ENCODE measurements at places on chromosomes 12 and 14.

GRCh38 chr12:57993030-57993429 is 51.7 kb downstream of the ATP23 start:
- no peak for DNase-seq

DNA sequence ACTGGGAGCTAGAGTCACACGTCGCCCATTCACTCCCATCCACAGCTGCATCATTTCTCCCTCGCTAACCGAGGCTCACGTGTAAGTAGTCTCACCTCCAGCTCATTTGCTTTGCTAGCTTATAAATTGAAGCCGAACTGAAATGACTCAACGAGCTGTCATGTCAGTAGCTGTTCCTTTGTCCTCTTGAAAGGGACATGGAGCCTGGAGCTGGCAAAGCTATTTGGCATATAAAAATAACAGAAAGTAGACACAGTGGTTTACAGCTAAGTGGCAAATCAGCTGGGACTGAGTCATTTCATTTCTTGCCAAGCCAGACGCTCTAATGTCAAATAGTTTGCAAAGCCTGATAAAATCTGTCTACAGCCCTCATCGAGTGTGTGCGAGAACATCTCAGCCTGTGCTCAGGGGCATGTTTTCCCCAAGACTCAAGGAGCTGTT is 114.4 kb upstream of the TMEM233 start:
- DNase-seq = no peak

- DNase-seq = no peak
Measured at GRCh38 chr14:59271734-59272133, 83.3 kb downstream of the DAAM1 start.

- no peak for DNase-seq
Measured at GRCh38 chr14:37179896-37180502, 7.6 kb upstream of the SLC25A21 start.

DNA sequence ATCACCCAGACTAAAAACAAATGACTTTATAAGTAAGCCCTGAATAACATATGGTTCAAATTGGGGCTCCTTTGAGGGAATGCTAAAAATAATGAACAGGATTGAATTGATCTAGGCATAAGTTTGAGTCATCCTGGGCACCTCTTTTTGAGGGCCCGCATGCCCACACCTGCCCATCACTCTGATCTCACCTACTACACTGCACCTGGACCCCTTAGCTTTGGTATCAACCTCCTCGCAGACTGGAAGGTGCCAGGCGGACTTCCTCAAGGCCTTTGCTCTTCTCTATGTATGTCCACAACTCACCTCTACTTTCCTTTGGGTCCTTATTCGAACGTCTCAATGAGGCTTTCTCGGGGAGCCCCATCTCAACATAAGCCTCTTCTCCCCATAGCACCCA is 17.2 kb downstream of the NTN4 start:
- no peak for DNase-seq

DNA sequence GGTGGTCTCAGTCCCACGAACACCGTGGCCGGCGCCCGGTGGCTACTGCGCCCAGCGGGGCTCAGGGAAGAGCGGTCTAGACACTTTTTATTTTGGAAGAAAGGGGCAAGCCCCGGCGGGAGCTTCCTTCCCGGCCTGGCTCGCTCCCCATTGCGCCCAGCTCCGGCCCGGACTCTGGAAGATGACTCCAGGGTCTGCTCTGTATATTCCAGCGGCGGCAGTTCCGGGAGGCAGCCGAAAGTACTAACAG is 225.1 kb upstream of the CRY1 start:
- DNase-seq = no peak

DNA sequence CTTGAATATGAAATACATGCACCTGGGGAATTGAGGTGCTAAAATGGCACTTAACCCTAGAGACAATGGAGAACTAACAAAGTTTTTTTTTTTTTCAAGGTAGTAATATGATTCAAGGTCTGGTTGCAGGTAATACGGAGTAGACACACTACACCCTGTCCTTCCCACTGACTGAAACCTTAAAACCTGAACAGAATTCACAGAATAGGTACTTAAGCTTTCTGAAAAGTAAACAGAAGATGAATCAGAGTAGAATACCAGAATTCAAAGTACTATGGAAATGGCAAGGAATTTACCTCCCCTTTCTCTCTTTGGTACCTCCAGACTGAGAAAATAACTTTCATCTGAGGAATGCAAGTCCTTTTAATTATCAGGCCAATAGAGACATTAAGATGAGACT is 87.2 kb downstream of the PAPLN start:
- DNase-seq = no peak

Measured in suppressor macrophage (primary cell).